ENCODE measurements at places on chromosomes 16 and 17. TPM values are rescaled to one million over a fixed set of nuclear protein-coding genes. Genes with fewer than 3 reads are reported as not detected.

- H3K27ac ChIP-seq, result no peak overlapping the region
- no peaks in the 10 kb centered on the region for H3K36me3 ChIP-seq
- no peaks in the 10 kb centered on the region for H3K27me3 ChIP-seq
- DNase-seq, result no peak
- no peak overlapping the region for H3K4me3 ChIP-seq
These were observed 62.6 kb downstream of the KSR1 start for GRCh38 chr17:27518545-27519521.

CAPNS2 gene
- not detected for total RNA-seq

CD300A gene
- total RNA-seq, result 5.8 TPM

- H3K36me3 ChIP-seq, result peaks cover 12% of the 10 kb centered on the region
- peaks cover 12% of the 10 kb centered on the region for H3K4me1 ChIP-seq
These were observed 5.0 kb downstream of the ENGASE start for GRCh38 chr17:79079421-79080200.

DNA sequence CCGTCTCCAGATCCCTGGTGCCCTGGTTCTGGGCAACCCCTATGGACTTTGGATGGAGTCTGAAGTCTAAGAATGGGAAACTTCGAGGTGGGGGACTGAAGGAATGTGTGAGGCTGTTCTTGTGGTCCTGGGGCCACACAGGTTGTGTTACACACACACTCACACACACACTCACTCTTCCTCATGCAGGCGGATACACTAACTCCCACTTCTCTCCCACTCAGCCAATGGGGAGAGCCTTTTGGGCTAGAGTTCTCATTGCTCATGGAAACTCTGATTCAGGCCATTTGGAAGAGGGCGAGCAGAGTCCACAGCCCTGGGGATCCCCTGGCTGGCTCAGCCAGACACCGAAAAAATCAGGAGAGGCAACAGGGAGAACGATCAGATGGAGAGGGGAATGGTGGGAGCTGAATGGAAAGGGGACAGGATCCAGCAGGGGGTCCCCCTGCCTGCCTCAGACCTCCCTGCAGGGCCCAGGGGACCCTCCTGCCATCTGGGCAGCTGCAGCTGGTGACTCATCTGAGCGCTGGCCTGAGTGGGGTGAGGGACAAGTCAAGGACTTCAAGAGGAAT is 9.1 kb downstream of the IGFBP4 start:
- peaks cover 3% of the 10 kb centered on the region for H3K27me3 ChIP-seq
- peaks cover 24% of the 10 kb centered on the region for H3K4me1 ChIP-seq
- no peak overlapping the region for H3K27ac ChIP-seq
- peaks cover 17% of the 10 kb centered on the region for H3K36me3 ChIP-seq
- H3K4me3 ChIP-seq, result no peak overlapping the region
- DNase-seq, result peak; percentile 54

- no peaks in the 10 kb centered on the region for H3K27me3 ChIP-seq
- DNase-seq, result no peak
- H3K27ac ChIP-seq, result no peak overlapping the region
- H3K4me3 ChIP-seq, result no peak overlapping the region
These were observed 98.5 kb downstream of the METRNL start for GRCh38 chr17:83177611-83178532.

DNA sequence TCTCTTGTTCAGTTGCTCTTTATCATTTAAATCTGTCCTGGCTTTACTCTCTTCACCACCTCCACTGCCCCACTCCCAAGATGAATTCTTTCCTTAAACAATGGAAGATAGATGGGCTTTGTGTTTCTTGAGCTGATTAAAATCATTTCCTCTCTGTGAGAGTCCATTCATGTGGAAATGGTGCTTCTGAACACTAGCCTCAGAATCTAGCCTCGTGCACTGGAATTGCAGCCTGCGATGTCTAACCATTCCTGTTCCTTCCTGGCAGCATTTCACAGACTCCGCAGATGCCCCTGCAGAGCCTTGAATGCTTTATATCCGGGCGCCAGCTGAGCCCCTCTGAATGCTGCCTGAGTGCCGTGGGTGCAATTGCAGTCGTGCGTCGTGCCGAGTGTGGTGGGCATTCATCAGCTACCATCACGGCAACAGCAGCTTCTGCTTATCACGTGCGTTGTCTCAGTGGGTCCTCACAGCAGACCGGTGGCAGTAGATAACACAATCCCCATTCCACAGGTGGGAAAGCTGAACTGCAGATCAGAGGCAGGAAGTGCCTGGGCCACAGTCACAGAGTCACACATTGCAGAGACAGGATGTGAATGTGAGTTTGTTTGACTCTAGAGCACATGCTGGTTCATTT is 172.8 kb upstream of the WSCD1 start:
- H3K4me1 ChIP-seq, result peaks cover 4% of the 10 kb centered on the region
- H3K4me3 ChIP-seq, result no peak overlapping the region
- H3K27ac ChIP-seq, result no peak overlapping the region

GRCh38 chr17:43892647-43892952 is 14.7 kb downstream of the MPP2 start:
- no peak for DNase-seq
- H3K4me1 ChIP-seq, result no peaks in the 10 kb centered on the region
- H3K27ac ChIP-seq, result no peak overlapping the region
- no peaks in the 10 kb centered on the region for H3K36me3 ChIP-seq
- H3K4me3 ChIP-seq, result no peak overlapping the region

SLC2A4 gene
- total RNA-seq, result 0.25 TPM

SUPT4H1 gene
- 106 TPM for total RNA-seq

DNA sequence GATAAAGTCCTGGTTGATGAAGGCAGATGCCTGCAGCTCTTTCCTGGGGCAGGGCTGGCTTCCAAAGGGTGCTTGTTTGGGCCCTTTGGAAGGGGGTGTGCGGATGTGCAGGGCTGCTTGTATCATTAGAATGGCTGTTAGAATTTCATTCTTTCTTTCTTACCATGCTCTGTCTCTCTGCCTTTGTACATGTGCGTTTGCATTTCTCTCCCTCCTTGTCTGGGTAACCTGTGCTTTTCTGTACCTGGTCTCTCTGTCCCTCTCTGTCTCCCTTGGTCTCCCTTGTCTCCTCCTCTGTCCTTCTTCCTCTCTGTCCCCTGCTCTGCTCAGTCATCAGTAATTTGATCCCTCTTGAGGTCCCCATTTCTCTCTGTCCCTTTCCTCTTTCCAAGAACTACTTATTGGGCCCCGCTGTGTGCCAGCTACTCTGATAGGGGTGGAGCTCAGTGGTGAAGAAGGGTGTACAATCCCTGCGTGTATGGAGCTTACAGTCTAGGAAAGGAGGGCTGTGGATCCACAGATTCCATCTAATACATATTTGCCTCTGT is 69.3 kb downstream of the PLCG2 start:
- peaks cover 3% of the 10 kb centered on the region for H3K27me3 ChIP-seq
- no peaks in the 10 kb centered on the region for H3K4me1 ChIP-seq
- H3K36me3 ChIP-seq, result no peaks in the 10 kb centered on the region
- H3K4me3 ChIP-seq, result no peak overlapping the region
- no peak for DNase-seq

- peak; percentile 72 for DNase-seq
- peak overlapping the region; percentile 70 for H3K4me3 ChIP-seq
- peak overlapping the region; percentile 86 for H3K27ac ChIP-seq
- H3K27me3 ChIP-seq, result no peaks in the 10 kb centered on the region
- H3K36me3 ChIP-seq, result peaks cover 60% of the 10 kb centered on the region
- peaks cover 99% of the 10 kb centered on the region for H3K4me1 ChIP-seq
These were observed 333.0 kb downstream of the SEC14L1 start for GRCh38 chr17:77473615-77474226.

GRCh38 chr17:74224959-74225725 is 11.8 kb downstream of the TTYH2 start:
- H3K4me1 ChIP-seq, result no peaks in the 10 kb centered on the region
- H3K27ac ChIP-seq, result no peak overlapping the region
- H3K27me3 ChIP-seq, result no peaks in the 10 kb centered on the region
- DNase-seq, result no peak

DNA sequence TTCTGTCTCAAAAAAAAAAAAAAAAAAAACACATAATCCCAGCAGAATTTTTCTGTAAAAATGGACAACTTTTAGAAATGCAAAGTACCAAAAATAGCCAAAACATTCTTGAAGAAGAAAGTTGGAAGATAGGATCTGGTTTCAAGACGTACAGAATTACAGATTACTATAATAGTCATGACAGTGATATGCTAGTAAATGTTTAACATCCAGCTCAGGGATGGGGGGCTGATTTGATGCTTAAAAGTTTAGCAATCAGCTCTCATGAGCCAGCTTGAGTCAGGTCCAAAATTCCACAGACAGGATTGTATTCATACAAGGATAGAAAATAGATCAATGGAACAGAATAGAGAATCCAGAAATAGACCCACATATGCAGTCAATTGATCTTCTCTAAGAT is 100.5 kb downstream of the CYB561 start:
- peaks cover 3% of the 10 kb centered on the region for H3K36me3 ChIP-seq
- no peak overlapping the region for H3K27ac ChIP-seq
- DNase-seq, result no peak
- no peaks in the 10 kb centered on the region for H3K27me3 ChIP-seq
- peaks cover 4% of the 10 kb centered on the region for H3K4me1 ChIP-seq

GRCh38 chr17:81808778-81809555 is 5.0 kb downstream of the GCGR start:
- H3K27me3 ChIP-seq, result peaks cover 15% of the 10 kb centered on the region
- no peaks in the 10 kb centered on the region for H3K36me3 ChIP-seq
- H3K27ac ChIP-seq, result no peak overlapping the region
- peak; percentile 32 for DNase-seq
- H3K4me1 ChIP-seq, result no peaks in the 10 kb centered on the region

DNA sequence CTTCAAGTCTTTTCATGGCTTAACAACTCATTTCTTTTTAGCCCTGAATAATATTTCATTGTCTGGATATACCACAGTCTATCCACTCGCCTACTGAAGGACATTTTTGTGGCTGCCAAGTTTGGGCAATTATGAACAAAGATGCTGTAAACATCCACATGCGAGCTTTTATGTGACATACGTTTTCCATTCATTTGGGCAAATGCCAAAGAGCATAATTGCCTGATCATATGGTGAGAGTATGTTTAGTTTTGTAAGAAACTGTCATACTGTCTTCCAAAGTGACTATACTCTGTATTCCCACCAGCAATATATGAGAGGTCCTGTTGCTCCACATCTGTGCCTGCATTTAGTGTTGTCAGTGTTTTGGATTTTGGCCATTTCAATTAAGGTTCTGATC is 81.3 kb downstream of the ELAC2 start:
- H3K27ac ChIP-seq, result no peak overlapping the region
- H3K4me1 ChIP-seq, result no peaks in the 10 kb centered on the region
- peaks cover 8% of the 10 kb centered on the region for H3K27me3 ChIP-seq
- H3K4me3 ChIP-seq, result no peak overlapping the region
- no peak for DNase-seq

ABCA3 gene
- 6.0 TPM for total RNA-seq

KRT14 gene
- not detected for total RNA-seq

LAT gene
- 234 TPM for total RNA-seq

DNA sequence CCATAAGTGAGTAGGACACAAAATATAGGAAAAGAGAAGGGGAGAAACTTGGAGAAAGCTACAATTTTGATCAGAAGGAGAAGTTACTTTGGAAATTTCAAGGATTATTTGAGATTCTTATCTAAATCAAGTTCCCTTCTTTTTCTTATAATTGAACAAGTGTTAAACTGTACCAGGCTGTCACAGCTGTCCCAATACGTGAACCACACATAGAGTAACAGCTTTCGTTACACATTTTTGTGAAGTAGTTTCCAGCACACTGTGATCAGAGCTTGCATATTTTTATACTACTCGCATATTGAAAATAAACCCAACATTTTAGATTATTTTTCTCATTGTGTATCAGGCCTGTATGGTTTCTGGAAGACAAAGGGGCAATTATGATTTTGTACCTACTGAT is 412.8 kb upstream of the PSMD7 start:
- H3K4me3 ChIP-seq, result no peak overlapping the region
- H3K36me3 ChIP-seq, result no peaks in the 10 kb centered on the region
- no peak for DNase-seq
- H3K27ac ChIP-seq, result no peak overlapping the region
- peaks cover 4% of the 10 kb centered on the region for H3K4me1 ChIP-seq

- peaks cover 17% of the 10 kb centered on the region for H3K4me1 ChIP-seq
- no peak for DNase-seq
These were observed 234.8 kb downstream of the MAF start for GRCh38 chr16:79365702-79366101.

DNA sequence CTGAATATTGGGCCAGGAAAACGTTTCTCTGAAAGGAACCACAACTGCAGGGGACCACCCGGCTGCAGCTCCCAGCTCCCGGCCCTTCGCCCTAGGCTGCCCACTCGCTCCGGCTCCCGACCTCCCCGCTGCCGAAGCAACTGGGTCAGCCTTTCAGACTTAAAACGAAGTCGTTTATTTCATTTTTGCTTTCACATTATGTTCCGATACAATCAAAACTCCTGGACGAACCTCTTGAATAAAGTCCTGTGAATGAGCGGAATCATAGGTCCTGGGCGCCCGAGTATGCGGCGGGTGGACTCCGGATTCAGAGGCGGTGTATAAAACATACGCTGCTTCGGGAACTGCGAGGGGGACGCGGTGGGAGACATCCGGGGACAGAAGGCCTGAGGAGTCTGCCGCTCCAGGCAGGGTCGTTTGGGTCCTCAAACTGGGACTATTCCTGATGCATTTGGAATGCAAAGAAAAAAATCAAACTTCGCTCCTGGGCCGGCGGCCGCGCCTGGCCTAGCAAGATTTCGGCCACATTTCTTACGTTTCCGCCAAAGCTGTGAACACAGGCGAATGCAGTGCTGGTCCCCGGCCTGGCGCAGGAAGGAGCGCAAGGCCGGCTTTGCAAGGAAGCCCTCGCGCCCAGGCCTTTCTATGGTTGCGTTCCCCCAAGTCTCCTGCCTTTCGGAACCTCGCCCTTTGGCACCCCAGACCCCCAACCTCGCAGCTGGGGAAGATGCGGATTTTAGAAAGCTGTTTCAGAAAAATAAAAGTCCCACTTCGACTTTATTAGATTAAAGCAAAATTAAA is 3.7 kb downstream of the CBLN1 start:
- H3K4me3 ChIP-seq, result no peak overlapping the region
- no peak for DNase-seq
- H3K36me3 ChIP-seq, result no peaks in the 10 kb centered on the region
- H3K27ac ChIP-seq, result no peak overlapping the region

- H3K27ac ChIP-seq, result no peak overlapping the region
- DNase-seq, result no peak
- H3K36me3 ChIP-seq, result no peaks in the 10 kb centered on the region
These were observed 18.5 kb downstream of the ENPP7 start for GRCh38 chr17:79749156-79749815.

DNA sequence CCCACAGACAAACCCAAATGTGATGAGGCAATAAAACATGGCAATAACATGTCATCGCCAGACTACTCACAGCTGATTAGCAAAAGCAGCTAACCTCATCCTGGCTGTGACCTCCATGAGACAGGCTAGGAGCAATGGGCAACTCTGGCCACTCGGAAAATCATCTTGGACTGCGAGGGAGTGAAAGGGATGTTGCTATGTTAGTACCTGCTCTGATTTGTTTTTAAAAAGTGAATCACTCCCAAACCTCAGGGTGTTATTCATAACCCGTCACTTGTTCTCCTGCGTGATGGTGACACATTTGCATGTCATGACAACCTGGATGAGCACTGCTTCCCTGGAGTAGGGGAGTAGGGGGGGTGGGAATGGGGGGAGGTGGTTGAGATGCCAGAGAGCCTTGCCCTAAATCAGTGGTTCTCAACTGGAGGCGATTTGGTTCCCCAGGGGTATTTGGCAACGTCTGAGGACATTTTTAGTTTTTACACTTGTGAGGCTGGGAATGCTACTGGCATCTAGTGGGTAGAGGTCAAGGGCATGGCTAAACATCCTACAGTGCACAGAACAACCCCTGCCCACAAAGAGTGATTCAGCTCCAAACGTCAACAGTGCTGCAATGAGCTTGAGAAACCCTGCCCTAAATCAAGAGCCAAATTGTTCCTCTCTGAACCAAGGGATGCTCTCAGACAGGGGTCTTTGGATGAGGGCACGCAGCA is 241.7 kb downstream of the SOX9 start:
- peaks cover 5% of the 10 kb centered on the region for H3K27me3 ChIP-seq
- no peaks in the 10 kb centered on the region for H3K4me1 ChIP-seq
- DNase-seq, result no peak
- H3K36me3 ChIP-seq, result no peaks in the 10 kb centered on the region

Data from activated CD4-positive, alpha-beta T cell treated with anti-CD3 and anti-CD28 coated beads for 36 hours (primary cell).